Stimulated activated CD8-positive, alpha-beta memory T cell treated with anti-CD3 and anti-CD28 coated beads, Interleukin-15, amount 100 ng/mL, for 24 hours (primary cell): ENCODE measurements at places on chromosomes 13 and 19.

DNA sequence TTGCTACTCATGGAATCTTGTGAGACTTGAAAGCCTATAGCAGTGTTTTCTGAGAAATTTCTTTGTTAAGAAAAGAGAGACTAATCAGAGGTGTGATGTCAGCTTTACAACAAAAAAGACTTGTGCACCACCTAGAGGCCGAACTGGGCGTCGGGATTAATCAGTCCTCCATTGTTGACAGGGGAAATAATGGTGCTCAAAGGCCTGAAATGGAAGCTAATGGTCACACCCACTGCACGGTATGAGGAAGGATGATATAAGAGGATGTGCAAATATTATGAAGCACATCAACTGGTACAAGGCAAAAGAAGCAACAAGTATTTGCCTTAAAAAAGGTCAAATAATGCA lies 480.2 kb upstream of the MIR17HG start:
- no peak for DNase-seq

GRCh38 chr19:37977992-37978391 lies 71.0 kb downstream of the SIPA1L3 start:
- no peak for DNase-seq

- DNase-seq: no peak
Measured at GRCh38 chr13:27203854-27204253, 32.2 kb upstream of the USP12 start.

- DNase-seq: no peak
Measured at GRCh38 chr19:14218620-14219330, 12.8 kb upstream of the ADGRL1 start.

- no peak for DNase-seq
Measured at GRCh38 chr13:36736119-36736726, 62.4 kb downstream of the SERTM1 start.

DNA sequence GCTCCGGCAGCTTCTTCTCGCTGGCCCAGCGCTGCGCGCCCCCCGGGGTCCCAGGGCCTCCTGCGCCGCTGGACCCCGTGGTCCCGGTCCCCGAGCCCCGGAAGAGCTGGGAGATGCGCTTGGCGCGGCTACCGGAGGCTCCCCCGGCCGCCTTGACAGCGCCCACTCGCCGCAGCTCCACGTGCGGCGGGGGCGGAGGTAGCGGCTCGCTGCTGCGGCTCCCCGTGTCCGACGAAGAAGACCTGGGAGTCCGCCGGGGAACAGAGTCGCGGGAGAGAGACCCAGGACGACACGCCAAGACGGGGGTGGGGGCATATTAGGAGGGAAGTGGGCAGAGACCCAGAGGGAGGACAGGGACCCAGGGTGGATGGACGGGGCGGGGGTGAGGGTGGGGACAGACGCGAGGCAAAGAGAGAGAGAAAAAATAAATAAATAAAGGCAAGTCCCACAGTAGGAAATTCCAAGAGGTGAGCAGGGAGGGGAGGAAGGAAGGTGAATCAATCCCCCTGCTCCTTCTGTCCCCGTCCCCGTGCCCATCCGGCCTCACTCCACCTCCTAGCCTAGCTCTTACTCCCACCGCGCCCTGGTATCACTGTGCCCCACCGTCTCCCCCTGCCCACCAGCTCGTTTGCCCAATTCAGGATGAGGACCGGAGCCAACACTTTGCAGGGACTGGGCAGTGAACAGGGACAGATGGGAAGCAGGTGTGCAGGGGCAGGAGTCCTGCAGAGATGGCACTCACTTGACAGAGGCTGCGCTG lies 826 bp downstream of the RASIP1 start:
- no peak for DNase-seq

DNA sequence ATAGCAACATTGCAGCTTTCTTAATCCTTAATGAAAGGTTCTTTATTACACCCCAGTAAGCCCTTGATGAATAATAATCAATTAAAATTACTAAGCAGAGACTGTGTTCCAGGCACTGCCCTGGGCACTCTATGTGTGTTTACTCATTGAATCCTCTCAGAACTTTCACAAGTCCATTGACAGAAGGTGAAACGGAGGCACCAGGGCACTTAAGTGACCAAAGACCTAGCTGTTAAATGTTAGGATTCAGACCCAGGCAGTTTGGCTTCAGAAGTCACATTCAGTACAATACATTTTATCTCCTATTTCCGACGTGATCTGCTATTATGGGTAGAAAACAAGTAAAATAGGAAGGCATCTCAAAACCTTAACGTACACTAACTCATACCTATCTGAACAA lies 2.7 kb downstream of the GPR183 start:
- DNase-seq: no peak

DNA sequence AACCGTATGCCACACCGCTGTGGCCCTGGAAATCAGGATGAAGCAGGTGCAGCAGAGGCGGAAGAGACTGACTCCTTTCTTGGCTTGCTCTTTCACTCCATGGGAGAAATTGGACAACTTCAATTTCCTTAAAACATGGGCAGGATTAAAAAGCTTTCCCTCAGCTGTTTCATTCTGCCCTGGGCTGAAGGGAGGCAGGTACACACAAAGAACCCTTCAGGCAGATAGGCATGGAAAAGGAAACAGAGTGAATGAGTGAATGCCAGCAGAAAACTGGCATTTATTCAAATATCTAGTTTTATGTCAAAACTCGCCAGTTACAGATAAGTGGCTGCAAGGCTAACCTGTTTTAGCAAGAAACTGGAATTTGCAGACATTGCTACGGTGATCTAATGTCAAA lies 71.0 kb upstream of the SLC15A1 start:
- DNase-seq: no peak

DNA sequence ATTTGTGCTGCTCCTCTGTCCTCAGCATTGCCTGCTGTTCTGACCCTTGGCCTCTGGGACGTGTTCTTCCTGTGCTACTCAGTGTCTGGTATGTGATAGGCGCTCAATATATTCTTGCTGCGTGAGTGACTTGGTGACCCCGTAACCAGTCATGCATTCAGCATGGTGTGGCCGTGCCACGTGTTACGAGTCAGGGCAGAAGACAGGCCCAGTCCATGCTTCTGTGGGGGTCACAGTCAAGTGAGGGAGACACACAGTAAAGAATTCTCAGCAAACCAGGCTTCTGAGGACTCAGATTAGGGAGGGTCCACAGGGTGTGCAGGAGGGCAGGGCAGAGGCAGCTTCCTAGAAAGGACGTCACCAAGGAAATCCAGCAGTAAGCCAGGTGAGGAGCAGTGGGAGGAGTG lies 7.9 kb downstream of the PPP1R37 start:
- DNase-seq: no peak

DNA sequence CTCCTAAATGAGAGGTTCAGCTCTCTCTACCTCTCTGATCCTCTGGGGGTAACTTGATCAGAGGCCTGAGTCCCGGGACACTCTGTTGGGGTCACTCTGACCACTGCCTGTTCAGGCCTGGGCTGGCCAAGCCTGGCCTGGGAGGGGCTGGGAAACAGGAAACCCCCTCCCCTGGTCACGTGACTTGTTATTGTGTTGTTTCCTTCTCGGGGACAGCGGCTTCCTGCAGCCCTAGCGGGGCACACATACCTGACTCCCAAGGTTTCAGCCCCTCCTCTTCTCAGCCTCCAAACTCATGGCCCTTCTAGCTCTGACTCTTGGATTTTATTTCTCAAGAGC lies at the start of gene USHBP1:
Gene USHBP1 (minus strand): TSS at position 105 of the 339 bp plus-strand sequence. CDS start 446 bp downstream, outside the sequence.
- DNase-seq: no peak

DNA sequence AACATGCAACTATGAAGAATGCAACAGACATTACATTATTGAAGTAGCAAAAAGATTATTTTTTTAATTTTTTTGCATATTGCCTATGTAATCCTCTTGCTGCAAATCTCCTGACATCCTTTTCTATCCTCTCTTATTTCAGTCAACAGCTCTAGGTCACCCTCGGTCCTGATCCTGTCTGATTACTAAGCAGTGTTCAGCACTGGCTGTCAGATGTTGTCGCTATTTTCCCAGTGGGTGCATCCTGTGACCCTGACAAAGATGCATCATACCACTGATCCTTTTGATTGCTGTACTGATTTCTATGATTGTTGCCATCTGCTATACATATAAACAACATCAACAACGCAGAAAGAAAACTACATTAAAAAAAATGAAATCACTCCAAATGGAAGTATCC lies 443.7 kb upstream of the PRR20A start:
- no peak for DNase-seq

GRCh38 chr13:113367020-113367560 lies 3.2 kb upstream of the GRTP1 start:
- no peak for DNase-seq

GRCh38 chr19:8489561-8490394 lies 12.7 kb downstream of the PRAM1 start:
- DNase-seq: no peak

DNA sequence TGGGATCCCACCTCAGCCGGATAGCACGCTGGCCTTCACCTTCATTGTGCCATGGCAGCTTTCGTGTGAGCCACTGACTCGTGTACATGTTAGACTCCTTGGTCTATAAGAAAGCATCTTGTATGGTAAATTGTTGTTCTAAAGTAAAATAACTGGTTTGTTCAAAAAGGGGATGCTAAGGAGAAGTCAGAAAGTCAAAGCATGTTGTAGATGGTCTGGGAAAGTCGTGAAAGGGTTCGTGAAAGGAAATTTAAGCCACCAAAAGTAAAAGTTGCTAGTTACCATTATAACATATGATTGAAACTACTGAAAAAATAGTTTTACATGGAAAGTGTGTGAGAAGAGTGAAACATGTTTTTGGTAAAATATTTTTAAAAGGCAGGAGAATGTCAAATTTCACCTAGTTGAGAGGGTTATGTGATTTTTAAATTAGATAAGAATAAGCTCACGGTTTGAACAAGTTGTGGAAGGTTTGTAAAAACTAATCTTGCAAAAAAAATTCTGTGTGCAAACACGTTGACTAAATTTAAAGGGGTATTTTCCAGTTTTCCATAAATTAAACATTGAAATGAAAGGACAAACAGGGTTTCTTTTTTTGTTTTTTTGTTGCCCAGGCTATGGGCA lies 23.4 kb downstream of the DPRX start:
- no peak for DNase-seq
